K562 (cell line): ENCODE measurements at places on chromosomes 16 and 17. TPM values are rescaled to one million over a fixed set of nuclear protein-coding genes. Genes with fewer than 3 reads are reported as not detected.
A peak's percentile ranks its signal among the peaks of the same experiment; 100 is the strongest.

GRCh38 chr16:67514382-67514828, 14.2 kb upstream of the RIPOR1 start:
- peak; percentile 92 for DNase-seq

GRCh38 chr16:72989579-72990551, 58.1 kb downstream of the ZFHX3 start:
- no peak for DNase-seq

DNA sequence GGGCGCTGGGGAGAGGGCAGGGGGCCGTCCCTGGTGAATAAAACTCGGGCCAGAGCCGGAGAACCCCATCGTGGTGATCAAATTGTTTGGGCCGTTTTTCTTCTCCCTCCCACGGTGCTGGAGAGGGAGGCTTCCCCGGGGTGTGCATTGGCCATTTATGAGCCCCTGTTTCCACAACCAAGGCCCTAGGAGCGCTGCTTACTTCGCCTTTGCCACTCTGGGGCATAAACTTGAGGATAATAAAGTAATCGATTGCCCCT, 544 bp downstream of the CCP110 start:
- DNase-seq = no peak

- DNase-seq = no peak
These were observed 268.2 kb downstream of the STX8 start for GRCh38 chr17:9307313-9307998.

DNA sequence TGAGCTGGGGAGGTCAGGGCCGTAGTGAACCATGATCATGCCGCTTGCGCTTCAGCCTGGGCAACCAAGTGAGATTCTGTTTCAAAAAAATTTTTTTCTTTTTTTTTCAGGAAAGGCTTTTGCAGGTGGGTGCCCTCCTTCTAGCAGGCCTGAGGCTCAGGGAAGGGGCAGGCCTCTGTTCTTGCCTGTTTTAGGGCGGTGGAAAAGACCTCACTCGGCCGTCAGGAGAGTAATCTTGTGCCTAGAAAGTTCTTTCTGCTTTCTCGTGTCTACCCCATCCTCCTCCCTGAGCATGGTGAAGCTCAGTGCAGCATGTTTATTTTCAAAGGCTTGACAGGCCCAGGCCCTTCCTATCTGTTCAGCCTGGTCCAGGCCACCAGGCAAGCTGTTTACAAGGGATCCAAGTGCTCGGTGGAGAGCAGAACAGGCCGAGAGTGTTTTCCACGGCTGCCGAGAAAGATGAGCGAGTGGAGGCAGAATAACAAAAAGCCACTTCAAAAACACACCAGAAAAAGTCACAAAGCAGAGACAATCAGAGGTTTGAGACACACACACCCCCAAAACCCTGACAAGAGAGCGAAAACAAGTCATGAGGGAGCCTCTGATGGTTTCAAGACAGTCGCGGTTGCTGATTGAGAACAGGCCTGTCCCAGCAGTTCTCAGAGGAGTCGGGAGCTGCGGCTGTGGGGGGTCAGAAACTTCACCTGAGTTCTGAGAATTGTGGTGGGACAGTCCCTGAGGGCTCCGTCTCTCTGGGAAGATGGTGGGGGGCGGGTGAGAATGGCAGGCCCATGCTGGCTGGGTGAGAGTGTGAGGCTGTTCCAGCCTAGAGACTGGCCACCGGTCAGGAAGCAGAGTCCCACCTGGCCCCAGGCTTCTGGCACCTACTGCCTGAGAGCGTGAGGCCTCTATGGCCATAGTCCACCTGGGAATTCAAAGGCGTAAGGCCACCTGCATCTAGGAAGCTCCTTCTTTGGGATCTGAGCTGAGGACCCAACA, 37.5 kb upstream of the CCR7 start:
- no peak for DNase-seq

GRCh38 chr16:47477679-47478078, 16.5 kb downstream of the PHKB start:
- no peak for DNase-seq

- DNase-seq = peak; percentile 42
These were observed 5.3 kb downstream of the KDM6B start for GRCh38 chr17:7839190-7839875.

GRCh38 chr17:56595831-56596690, 2.6 kb downstream of the NOG start:
- DNase-seq = no peak

GRCh38 chr17:1904273-1905182, 74.7 kb downstream of the RPA1 start:
- DNase-seq = no peak

DNA sequence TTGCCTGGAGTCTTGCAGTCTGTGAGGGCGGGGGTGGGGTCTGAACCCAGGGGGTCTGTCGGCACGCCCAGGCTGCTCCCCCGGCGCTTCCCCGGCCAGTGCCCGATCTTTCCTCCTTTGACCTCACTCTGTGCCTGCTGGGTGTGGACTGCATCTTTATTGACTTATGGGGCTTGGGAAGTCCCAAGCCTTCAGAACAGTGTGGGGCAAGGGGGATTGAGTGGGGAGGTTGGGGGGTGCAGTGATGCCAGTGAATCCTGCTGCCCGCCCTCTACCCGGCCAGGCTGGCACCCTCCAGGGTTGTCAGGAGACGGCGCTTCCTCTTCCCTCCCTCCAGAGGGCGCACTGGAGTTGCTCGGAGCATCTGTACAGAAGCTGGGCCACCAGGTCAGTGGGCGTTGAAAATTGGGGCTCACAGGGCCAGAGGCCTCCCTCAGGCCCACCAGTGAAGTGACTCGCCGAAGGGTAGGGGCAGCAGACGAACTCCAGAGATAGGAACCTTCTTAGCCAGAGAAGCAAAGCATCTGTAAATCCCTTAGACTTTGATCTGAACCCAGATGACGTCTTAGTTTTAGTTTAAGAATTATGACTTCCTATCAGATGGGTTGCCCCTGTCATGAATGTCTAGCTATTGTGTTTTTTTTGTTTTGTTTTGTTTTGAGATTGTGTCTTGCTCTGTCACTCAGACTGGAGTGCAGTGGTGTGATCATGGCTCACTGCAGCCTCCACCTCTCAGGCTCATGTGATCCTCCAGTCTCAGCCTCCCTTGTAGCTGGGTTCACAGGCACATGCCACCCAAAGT, 184.8 kb upstream of the CIBAR2 start:
- DNase-seq = peak; percentile 90

- no peak for DNase-seq
These were observed 3.0 kb downstream of the KRT38 start for GRCh38 chr17:41437769-41438168.

- DNase-seq = no peak
These were observed 64.8 kb downstream of the CLEC16A start for GRCh38 chr16:11009027-11009755.

DNA sequence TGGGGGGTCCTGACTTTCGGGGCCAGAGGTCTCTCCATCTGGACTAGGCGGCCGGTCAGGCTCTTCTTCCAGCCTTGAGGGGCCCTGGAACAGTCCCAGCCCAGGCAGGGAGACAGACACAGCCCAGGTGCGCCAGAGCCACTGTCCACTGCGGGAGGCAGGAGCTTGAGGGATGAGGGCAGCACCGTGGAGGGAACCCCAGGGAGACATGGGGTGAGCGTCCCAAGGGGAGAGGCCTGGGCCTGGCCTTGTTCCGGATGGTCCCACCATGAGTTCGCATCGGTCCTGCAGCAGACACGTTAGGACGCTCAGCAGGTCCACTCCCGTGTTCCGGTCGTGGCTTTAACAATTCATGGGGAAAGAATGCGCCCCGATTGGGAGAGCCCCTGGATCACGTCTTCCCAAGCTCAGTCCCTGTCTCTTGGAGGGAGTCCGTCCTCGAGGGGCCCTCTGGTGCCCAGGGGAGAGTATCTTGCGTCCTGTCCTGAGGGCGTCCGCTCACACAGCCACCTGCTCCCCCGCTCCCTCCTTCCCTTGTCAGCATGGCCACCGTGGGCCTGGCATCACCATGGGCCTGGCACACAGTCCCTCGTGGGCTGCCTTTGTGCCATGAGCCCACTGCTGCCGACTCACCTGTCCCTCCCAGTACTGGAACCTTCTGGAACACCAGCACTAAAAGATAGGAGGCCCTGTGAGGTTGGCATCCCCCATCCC, 6.7 kb upstream of the NUDT16L1 start:
- DNase-seq = no peak

Gene SCGB1C2
- total RNA-seq = not detected in 2 replicates

Gene CIITA
- total RNA-seq = 0.20 and 0.38 TPM in 2 replicates

Gene TBC1D26
- total RNA-seq = not detected in 2 replicates

Gene CARD14
- not detected in 2 replicates for total RNA-seq
